ENCODE measurements at places on chromosomes 2 and 18. TPM values are rescaled to one million over a fixed set of nuclear protein-coding genes. Genes with fewer than 3 reads are reported as not detected.

Gene LRP2
- 1.2 TPM for polyA plus RNA-seq

Gene ANKRD23
- polyA plus RNA-seq: 2.5 TPM

Gene UGT1A3
- not detected for polyA plus RNA-seq

Gene PELI1
- 14.7 TPM for polyA plus RNA-seq

Gene MATN3
- polyA plus RNA-seq: 4.8 TPM

Gene IL1RL1
- polyA plus RNA-seq: not detected

Gene RAB27B
- 0.59 TPM for polyA plus RNA-seq

- peak; percentile 25 for DNase-seq
Measured at GRCh38 chr2:216740557-216741222, 45.3 kb upstream of the IGFBP5 start.

DNA sequence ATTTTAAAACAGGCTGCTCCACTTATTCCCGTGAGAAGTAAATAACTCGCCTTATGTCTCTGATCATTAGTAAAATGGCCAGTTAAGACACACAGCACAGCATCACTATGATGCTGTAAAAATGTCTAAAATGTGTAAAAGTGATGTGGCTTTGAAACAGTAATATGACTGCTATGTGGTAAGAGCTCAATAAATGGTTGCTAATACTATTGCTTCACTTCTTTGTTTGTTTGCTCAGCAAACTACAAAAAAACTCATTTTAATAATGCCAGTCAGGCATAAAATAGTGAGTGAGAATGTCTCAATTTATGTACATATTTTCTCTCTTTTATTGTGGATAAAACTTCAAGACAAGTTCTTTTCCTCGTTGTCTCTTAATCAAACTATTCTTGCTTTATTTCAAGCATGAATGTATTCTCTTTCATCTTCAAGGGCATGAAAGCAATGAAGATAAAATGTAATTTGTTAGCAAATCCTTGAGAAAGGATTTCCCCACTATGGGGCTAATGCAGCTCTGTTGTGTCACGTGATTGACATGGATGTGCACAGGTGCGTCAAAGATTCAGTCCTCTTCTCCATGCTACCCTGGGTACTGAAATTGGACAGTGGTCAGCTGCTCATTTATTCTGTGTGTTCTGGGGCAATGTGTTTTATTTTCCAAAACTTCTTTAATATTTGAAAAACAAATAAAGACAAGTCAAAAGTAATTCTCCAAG, 387.2 kb downstream of the TRIB2 start:
- DNase-seq: no peak

GRCh38 chr2:84283506-84283905, 175.6 kb downstream of the SUCLG1 start:
- DNase-seq: no peak

- no peak for DNase-seq
Measured at GRCh38 chr2:101528501-101528900, 53.6 kb upstream of the RFX8 start.

GRCh38 chr2:108535357-108535631, 1.0 kb downstream of the LIMS1 start:
- DNase-seq: peak; percentile 74

GRCh38 chr2:26477126-26477910, 606 bp downstream of the OTOF start:
- DNase-seq: no peak

- DNase-seq: peak; percentile 1
Measured at GRCh38 chr2:44389895-44390294, 28.1 kb downstream of the CAMKMT start.

DNA sequence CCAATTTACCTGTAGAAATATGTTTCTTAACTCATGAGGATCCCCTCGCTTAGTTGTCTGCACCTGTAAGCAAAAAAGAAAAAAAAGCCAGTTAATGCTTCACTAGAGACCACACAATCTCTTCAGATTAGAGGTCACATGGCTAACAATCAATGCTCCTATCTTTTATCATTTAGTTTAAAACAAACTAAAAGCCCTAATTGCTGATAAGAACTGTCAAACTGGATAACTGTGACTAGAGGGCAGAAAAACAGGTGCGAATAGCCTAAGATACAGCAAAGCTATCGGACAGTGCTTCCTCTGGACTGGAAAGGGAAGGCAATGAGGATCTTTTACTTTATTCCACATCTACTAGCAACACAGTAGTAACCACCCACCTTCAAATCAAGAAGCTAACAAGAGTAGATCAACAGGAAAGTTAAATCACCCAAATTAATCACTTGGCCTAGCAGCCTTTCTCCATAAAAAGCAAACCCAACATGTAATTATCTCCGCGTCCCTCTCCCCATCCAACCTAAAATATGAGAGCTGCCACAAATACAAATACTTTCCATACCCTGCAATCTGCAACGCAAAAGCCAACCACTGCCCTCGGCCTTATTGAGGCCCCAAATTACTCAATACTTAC, 734 bp downstream of the SLC25A12 start:
- no peak for DNase-seq

DNA sequence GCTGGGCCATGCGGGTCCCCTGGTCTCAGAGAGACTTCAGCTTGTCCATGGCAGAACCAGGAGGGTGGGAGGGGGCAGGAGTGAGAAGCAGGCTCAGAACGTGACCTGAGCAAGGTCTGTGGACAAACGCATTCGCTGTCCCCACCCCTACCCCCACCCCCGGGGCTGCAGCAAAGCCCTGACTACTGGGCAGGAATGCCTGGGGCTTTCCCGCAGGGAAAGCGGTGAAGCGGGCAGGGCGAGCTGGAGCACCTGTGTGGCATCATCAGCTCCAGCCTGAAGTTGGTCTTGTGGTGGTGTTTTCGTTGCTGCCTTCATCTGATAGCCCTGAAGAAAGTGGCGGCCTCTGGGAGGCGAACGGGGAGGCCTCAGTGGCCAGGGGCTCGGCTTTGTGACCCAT, 26.1 kb upstream of the ALKAL2 start:
- no peak for DNase-seq

GRCh38 chr2:18976168-18976961, 382.1 kb downstream of the OSR1 start:
- no peak for DNase-seq

- DNase-seq: no peak
Measured at GRCh38 chr2:209424781-209425470, 1.1 kb downstream of the MAP2 start.

DNA sequence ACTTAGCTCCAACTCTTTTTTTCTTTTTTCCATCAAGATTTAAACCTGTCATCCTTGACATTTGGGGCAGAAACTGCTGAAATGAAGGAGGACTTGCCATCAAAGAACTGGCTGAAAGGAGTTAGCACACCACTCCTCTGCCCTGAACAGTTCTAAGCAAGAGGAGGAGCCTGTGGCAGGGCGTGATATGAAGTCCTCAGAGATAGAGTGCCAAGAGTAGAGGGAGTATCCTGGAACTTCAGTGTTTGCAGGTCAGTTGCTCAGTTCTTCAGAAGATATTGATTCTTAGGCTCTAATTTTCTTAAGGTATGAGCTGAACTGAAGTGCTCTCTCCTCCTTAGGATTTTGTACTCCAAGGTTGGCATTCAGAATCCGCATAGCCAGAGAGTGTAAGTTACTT, 15.2 kb downstream of the NABP1 start:
- peak; percentile 39 for DNase-seq

DNA sequence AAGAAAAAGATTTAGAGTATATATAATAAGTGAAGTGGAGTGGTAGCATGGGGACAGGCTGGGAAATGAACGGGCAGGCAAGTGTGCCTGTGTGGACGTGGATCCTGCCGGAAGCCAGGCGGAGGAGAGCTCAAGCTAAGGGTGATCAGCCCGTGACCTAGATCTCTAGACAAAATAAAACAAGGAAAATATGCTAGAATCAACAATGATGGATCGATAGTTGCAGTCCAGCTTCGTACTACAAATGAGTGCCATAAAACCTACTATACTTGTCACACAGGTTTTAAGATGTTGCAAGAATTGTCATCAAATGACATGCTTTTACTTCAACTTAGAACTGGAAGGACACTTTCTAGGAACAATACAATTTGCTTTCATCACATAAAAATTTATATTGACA, 8.5 kb downstream of the EIF2AK2 start:
- no peak for DNase-seq

DNA sequence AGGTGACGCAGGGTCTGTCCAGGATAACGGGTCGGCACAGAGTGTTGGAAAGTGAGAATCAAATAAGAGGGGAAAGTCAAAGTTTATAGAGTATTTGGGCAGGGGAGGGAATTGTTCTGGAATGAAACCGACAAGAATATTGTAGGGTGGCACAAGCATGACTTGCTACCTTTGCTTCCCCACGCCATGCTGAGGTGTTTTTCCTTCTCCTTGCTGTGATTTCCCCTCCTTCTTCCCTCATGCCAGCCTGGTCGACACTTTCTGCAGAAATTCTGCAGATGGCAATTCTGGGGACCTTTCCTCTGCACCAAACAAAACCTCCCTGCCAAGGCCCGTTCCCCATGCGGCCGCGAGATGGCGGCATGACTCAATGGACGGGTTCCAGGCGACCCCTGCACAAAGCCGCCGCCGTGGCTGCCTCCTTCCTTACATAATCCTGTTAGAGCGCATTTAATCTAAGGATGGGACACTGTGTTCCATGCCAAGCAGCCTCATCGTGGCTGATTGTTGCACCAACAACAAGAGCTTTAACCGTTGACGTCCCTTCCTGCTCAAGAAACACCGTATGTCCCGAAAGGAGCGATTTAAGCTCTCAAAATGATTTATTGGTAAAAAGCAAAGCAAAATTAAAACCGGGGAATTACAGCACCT, at the start of gene MRO:
TSS of gene MRO (minus strand) at position 289 of the 651 bp plus-strand sequence. CDS start 10,616 bp downstream, outside the sequence.
- peak; percentile 89 for DNase-seq
